Stomach (tissue), 19 donors: ENCODE measurements at places on chromosomes 13 and 19. TPM values are rescaled to one million over a fixed set of nuclear protein-coding genes. Genes with fewer than 3 reads are reported as not detected.
A peak's percentile ranks its signal among the peaks of the same experiment; 100 is the strongest.

DNA sequence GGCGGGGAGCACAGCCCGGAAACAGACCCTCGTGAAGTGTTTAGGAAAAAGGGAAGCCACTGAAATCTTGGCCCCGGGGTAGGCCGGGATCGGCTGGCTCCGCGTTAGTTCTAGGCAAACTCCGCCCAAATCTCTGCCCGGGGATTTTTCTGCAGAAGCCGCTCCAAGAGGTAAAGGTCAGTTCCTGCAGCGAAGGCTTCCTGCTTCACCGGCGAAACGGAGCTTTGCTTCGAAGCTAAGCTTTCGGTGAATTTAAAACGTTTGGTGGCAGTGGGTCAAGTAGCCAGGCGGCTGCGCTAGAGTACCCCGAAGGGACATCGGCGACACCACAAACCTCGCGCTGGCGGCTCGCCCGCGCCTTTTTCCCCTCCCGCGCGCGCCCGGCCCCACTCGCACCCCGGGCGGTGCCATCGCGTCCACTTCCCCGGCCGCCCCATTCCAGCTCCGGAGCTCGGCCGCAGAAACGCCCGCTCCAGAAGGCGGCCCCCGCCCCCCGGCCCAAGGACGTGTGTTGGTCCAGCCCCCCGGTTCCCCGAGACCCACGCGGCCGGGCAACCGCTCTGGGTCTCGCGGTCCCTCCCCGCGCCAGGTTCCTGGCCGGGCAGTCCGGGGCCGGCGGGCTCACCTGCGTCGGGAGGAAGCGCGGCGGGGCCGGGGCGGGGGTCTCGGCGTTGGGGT, 441 bp downstream of the GJB2 start:
- peak; percentile 63 for DNase-seq
- peak overlapping the region; percentile 80 for H3K4me3 ChIP-seq
- peaks cover 31% of the 10 kb centered on the region for H3K4me1 ChIP-seq
- H3K27ac ChIP-seq = no peak overlapping the region
- no peaks in the 10 kb centered on the region for H3K36me3 ChIP-seq

DNA sequence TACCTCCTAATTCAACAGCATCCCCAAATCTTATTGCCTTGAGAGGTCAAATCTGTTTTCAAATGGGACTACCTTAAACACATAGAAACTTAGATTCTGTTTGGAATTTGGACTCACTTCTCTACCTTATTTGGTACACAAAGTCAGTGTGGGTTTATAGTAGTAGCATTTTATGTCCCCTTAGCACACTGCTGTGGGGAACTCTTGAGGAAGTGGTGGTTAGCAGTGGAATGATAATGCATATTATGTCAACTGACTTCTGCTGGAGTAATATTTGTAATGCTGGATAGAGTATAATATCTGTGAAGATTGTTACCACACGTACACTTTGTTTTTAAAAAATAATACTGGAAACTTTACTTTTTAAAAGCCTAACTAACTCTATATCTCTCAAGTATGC, 386.3 kb downstream of the NDFIP2 start:
- no peak overlapping the region for H3K4me3 ChIP-seq
- no peaks in the 10 kb centered on the region for H3K27me3 ChIP-seq
- no peak overlapping the region for H3K27ac ChIP-seq
- peak; percentile 9 for DNase-seq

- peak overlapping the region; percentile 67 for H3K4me3 ChIP-seq
- H3K4me1 ChIP-seq = peaks cover 4% of the 10 kb centered on the region
- H3K27me3 ChIP-seq = no peaks in the 10 kb centered on the region
- peak overlapping the region; percentile 96 for H3K27ac ChIP-seq
These were observed 59.0 kb downstream of the SERP2 start for GRCh38 chr13:44432650-44433049.

GRCh38 chr19:29079356-29080032, 133.5 kb downstream of the UQCRFS1 start:
- H3K27me3 ChIP-seq = no peaks in the 10 kb centered on the region
- no peak overlapping the region for H3K27ac ChIP-seq
- H3K4me3 ChIP-seq = no peak overlapping the region
- DNase-seq = no peak

GRCh38 chr19:15666883-15667282, 6.0 kb upstream of the CYP4F12 start:
- DNase-seq = peak; percentile 43
- peaks cover 2% of the 10 kb centered on the region for H3K4me1 ChIP-seq
- no peaks in the 10 kb centered on the region for H3K27me3 ChIP-seq
- H3K27ac ChIP-seq = no peak overlapping the region
- no peak overlapping the region for H3K4me3 ChIP-seq
- no peaks in the 10 kb centered on the region for H3K36me3 ChIP-seq

DNA sequence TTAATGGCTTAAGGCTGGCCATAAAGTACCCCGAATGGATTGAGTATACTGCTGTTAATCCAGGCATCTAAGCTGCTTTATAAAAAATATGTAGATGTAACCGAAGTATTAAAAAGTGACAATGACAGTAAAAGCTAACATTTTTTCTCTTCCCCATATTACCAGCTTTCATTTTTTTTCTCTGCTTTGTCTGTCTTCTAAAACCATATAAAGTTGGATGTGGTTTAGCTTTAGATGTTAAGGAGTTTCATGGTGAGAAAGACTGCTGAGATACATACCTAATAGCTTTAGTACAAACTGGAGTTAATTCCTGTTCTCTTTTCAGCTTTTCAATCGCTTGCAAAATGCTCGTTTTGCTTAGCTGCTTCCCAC, 838 bp downstream of the AKAP11 start:
- peak overlapping the region; percentile 94 for H3K27ac ChIP-seq
- peaks cover 7% of the 10 kb centered on the region for H3K4me1 ChIP-seq
- DNase-seq = no peak
- no peaks in the 10 kb centered on the region for H3K36me3 ChIP-seq
- peak overlapping the region; percentile 83 for H3K4me3 ChIP-seq
- H3K27me3 ChIP-seq = no peaks in the 10 kb centered on the region

DNA sequence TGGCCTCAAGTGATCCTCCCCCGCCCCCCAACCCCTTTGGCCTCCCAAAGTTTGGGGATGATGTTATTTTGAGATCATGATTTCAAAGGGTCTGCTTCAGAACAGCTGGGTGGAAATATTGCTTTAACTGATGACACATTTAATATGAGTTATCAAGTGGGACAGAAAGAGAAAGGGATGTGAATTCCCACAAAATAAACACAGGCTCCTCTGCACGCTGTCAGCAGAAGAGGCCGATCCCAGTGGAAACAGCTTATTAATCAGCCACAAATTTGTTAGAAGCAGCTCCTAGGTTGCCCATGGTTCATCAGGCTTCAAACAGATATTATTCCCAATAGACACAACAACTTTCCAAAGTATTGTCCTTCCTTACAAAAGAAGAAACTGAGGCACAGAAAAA, 4.7 kb downstream of the DCLK1 start:
- no peaks in the 10 kb centered on the region for H3K36me3 ChIP-seq
- H3K4me3 ChIP-seq = no peak overlapping the region
- H3K4me1 ChIP-seq = no peaks in the 10 kb centered on the region
- H3K27me3 ChIP-seq = peaks cover 17% of the 10 kb centered on the region
- DNase-seq = no peak
- H3K27ac ChIP-seq = no peak overlapping the region

MEF2B gene
- not detected for total RNA-seq

MBD3L3 gene
- not detected for total RNA-seq
